Body of pancreas (tissue), 4 donors: ENCODE measurements at places on chromosomes 16 and 17. TPM values are rescaled to one million over a fixed set of nuclear protein-coding genes. Genes with fewer than 3 reads are reported as not detected.
A peak's percentile ranks its signal among the peaks of the same experiment; 100 is the strongest.

DNA sequence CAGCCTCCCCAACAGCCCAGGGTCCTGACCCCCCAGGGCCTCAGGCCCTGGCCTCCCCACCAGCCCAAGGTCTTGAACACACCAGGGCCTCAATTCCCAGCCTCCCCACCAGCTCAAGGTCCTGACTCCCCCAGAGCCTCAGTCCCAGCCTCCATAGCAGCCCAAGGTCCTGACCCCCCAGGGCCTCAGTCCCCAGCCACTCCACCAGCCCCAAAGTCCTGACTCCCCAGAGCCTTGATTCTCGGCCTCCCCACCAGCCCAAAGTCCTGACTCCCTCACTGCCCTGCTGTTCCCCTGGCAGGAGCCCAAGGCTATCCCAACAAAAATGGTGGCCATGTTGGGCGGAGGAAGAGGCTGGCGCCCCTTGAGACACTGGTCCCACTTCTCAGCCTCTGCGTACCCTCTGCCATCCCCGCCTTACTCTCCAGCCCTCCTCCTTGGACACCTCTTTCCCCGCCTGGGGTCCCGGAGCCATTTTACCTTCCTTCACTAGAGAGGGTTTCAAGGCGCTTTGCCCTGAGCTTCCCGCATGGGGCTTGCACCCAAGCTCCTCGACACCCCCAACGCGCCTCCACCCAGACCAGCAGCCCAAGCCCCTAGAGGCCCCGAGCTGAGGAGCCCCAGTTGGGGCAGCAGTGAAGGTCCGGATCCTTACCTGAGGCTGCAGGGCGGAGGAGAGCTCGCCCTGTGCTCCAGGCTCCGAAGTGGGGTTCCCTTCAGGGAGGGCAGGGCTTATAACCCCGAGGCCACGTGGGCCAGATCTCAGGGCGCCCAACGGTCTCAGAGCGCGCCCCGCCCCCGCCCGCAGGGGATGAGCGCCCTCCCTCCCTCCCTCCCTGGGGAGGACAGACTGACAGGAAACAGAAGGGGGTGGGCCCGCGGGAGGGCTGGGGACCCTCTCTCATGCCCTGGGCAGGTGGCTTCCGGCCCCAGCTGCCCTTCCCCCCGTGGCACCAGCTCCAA, 3.5 kb upstream of the TSPOAP1 start:
- peak; percentile 41 for DNase-seq

Gene NUDT7
- 5.2 TPM for total RNA-seq

Gene ZFHX3
- total RNA-seq = 24.6 TPM

DNA sequence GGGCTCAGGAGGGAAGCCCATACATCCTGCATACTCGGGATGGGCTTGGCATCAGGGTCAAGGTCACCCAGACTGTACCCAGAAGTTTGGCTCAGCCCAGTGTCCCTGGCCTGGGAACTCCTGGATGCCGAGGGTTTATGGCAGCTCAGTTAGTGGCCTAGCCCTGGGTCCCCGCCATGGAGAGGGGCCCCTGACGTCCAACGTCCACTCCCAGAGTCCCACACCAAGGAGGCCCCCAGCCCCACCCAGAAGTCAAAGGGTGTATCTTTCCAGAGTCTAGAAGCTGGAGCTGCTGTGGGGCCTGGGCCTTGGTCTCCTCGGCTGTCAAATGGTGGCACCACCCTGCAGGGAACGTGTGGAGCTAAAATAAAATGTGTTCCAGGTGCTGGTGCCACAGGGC, 76.4 kb downstream of the SREBF1 start:
- no peak for DNase-seq

Gene PYCARD
- total RNA-seq = 12.7 TPM

Gene CSH2
- not detected for total RNA-seq

GRCh38 chr17:77191244-77191643, 50.5 kb downstream of the SEC14L1 start:
- DNase-seq = no peak

Gene CBX4
- 17.8 TPM for total RNA-seq

DNA sequence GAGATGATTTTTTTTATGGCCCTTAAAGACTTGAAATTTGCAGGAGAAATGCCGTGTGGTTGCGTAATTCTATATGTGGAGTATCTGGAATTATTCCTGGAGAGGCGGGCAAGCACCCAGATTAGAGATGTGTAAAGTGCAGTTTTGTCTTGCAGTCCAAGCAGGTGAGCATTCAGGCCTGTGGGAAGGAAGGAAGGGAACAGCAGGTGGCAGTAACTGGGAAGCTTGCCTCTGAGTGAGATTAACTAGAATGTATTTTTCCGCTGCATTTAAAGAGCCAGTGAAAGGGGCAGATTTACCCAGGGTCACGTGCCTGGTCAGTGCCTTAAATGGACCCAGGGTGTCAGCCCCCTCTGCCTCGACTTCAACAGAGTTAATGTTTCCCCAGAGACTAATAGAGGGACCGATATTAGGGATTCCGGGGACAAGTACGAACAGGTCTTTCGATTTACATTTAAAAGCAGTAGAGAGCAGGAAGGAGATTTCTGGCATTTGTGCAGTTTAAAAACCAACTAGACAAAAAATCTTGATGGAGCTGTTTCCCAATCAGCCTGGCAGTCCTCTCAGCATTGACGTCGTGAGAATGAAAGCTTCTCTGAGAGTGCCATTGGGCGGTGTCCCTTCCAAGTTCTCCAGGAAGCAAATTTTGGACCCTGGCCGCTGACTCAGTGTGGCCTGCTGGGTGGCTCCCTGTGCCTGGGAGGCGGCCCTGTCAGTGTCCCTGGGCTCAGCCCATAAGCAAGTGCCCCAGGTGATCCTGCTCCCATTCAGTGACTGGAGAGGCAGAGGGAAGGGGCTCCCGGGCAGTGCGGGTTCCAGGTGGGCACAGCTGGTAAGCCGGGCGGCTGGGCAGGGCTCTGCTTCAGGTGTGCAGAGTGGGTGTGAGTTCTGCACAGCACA, 38.2 kb downstream of the KSR1 start:
- DNase-seq = peak; percentile 94

DNA sequence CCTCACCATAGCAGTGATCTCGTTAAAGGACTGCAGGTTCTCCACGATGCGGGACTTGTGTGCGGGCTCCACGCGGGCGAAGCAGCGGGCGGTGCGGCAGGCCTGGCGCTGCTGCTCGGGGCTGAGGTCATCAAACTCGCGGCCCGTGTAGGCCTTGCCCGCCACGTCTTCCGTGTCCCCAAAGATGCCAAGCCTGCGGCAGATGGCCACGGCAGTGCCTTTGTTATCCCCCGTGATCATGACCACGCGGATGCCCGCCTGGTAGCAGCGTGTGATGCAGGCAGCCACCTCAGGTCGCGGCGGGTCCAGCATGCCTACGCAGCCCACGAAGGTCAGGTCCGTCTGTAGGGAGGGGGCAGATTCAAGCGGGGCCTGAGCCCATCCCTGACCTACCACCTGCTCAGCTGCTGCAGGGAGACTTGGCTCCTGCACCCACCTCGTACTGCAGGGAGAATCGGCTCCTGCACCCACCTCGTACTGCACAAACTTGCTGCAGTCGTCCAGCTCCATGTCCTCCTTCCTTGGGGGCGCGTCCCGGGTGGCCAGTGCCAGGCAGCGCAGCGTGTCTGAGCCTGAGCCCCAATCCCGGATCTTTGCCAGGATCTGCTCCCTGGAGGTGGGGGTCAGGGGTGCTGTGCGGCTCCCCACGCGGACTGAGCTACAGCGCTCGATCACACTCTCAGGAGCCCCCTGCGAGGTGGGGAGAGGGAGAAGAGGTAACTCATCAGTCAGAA, 23.1 kb downstream of the ATP2A3 start:
- DNase-seq = no peak

DNA sequence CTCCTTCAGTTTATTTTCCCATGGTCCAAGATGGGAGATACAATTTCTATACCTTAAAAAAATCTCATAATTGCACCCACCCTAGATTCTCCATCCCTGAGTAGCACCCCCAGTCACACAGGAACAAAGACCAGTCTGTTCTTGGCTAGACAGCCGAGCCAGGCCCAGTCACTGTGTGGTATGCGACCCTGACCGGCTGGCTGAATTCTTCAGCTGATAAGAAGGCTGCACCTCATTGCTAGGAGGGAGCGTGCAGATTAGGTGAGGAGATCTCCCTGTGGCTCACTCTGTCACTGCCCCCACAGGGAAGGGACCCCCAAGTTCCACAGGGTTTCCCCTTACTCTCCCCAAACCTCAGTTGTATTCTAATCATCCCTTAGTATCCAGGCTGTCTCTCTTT, 138.7 kb downstream of the SALL1 start:
- DNase-seq = peak; percentile 27

- DNase-seq = no peak
Measured at GRCh38 chr16:10694830-10695229, at the start of gene TEKT5. Gene TEKT5, minus strand, starts transcription at chr16:10694930. Its CDS starts 57 bp downstream, at chr16:10694873.

Gene CARHSP1
- total RNA-seq = 16.5 TPM

DNA sequence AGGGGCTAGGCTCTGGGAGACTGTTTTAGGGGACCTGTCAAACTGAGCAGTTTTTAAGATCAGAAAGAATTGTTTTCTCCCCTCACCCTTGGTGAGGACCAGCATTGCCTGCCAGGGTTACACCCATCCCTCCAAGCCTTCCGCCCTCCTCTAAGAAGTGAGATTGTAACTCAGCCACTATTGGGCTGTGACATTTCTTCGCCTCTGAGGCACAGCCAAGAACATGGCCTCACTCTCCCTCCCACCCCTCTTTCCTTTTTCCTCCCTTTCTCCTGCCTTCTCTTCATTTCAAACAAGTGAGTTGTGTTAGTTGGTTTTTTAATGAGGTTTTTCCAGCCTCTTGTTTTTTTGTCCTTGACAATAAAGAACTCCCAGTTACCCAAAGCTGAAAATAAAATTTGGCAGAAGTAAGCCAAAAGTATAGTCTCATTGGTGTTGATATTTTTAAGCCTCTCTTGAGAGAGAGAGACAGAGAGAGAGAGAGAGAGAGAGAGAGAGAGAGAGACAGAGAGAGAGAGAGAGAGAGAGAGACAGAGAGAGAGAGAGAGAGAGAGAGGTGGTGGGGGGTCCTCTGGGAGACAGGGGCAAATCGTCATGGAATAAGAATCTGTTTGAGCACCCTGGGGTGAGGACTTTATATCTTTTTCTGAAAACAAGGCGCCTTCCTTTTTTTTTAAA, 77.2 kb upstream of the TBX2 start:
- DNase-seq = no peak

- DNase-seq = no peak
Measured at GRCh38 chr16:89607937-89608740, 5.3 kb upstream of the DPEP1 start.

- no peak for DNase-seq
Measured at GRCh38 chr17:67998466-67998865, 2.2 kb upstream of the C17orf58 start.

DNA sequence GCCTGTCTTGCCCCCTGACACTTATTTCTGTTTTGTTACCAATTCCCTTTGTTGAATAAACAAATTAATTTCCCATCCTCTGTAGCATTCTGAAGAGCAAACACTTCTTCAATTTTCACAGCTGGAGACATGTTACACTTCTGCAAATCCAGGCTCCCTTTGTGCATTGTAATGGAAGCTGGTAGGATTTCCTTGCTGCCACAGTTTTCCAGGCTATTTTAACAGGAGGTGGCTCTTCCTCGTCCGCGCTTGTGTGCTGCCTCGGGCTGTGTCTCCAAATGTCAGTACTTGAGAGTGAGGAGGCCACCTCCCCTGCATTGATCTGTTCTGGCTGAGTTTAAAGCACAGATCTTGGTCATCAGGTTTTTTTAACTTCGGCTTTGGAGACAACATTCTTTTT, 40.0 kb downstream of the SOST start:
- DNase-seq = no peak

Gene SPAG9
- total RNA-seq = 49.8 TPM

Gene TAT
- total RNA-seq = not detected

DNA sequence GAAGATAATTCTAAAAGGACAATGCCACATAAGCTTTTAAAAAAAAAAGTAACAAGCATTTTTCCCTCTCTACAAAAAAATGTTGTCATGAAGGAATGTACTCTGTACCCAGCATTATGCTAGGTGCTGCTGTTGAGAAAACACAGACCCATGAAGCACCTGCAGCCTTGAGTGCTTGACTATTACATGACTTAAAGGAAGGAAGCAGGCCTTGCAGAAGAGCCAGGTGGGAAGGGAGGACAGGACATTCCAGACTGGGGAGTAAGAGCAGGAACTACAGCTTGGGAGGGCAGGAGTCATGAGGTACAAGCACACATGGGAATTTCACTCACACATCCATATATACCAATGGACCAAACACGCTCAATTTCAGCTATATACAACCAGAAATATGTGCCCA, 3.8 kb downstream of the MYO1D start:
- no peak for DNase-seq

DNA sequence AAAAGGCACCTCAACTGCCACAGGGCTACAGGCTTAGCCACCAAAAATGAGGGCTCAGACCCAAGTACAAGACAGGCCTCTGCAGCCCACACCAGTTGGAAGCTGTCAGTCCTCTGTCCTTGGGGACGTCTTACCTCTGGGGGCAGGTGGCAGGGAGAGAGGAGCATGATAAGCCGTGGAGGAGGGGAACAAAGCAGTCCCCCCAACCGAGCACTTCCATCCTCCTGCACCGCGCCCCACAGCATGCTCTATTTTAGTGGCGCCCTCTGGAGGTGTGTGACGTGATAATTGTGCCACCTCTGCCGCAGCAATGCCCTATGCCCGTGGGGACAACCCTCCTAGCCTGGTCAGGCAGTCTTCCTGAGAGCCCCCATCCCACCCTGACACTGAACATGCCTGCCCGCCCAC, 13.6 kb downstream of the G6PC3 start:
- DNase-seq = peak; percentile 31

DNA sequence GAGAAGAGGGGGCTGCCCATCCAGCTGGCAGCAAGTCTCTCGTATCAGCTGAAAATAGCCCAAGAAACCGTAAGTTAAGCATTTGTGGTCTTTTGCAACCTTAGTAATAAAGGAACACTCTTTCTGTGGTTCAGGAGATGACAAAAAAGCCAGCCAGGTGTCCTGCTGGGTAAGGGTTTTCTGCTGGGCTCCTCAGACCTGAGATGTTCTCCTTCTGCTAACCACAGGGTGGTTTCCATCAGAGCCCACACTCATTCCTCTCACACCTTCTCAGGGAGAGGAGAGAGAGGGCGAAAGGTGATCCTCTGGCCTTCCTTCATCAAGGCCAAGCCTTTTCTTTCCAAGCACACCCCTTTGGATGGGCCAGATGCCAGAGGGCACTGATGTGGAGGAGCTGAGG, 70.7 kb downstream of the TEX14 start:
- DNase-seq = no peak

DNA sequence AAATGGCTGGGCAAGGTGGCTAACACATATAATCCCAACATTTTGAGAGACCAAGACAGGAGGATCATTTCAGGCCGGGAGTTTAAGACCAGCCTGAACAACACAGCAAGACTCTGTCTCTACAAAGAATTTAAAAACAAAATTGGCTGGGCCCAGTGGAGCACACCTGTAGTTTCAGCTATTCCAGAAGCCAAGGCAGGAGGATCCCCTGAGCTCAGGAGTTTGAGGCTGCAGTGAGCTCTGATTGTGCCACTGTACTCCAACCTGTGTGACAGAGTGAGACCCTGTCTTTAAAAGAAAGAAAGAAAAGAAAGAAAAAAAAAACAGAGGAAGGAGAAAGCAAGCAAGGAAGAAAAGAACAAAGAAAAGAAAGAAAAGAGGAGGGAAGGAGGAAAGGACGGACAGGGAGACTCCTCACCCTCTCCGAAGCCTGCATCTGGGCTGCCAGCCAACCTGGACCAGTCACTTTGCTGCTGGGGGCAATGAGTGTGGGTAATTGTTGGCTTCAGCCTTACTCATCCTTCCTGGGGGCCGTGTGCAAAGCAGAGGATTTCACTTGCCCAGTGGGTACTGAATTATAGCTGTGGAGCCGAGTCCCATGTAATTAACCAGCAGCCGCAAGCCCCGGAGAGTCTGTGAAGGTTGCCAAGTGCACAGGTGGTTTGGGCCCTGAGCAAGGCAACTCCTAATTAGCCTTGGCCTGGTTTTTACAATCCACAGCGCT, 6.7 kb upstream of the MT4 start:
- DNase-seq = peak; percentile 57

- DNase-seq = no peak
Measured at GRCh38 chr17:79975498-79976134, 60.1 kb downstream of the TBC1D16 start.
